ENCODE measurements at places on chromosomes 4 and X. TPM values are rescaled to one million over a fixed set of nuclear protein-coding genes. Genes with fewer than 3 reads are reported as not detected.
A peak's percentile ranks its signal among the peaks of the same experiment; 100 is the strongest.

Gene WWC2
- total RNA-seq = 28.1 TPM

Gene PPARGC1A
- total RNA-seq = under 0.01 TPM

Gene SLBP
- total RNA-seq = 66.1 TPM

Gene CT47B1
- total RNA-seq = not detected

Gene CRLF2
- not detected for total RNA-seq

Gene DAPP1
- total RNA-seq = not detected

Gene CDX4
- not detected for total RNA-seq

Gene LNX1
- 0.36 TPM for total RNA-seq

Gene CCNA2
- total RNA-seq = 59.7 TPM

Gene ALB
- not detected for total RNA-seq

Gene HTRA3
- 1.1 TPM for total RNA-seq

DNA sequence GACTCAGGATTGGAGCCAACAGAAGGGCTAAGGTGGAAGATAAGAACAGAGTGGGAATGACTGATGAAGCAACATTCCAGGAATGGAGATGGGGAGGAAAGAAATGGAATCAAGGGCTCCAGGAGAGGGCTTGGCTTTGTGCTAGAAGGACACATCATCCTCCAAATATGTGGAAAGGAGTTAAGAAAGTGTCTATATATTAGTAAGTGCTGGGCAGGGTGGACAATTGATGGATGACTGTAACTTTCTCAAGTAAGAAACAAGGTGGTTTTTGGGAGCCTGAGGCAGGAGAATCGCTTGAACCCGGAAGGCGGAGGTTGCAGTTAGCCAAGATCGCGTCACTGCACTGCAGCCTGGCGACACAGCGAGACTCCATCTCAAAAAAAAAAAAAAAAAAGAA is 71.6 kb upstream of the NFKB1 start:
- H3K4me3 ChIP-seq = no peak overlapping the region
- no peaks in the 10 kb centered on the region for H3K36me3 ChIP-seq
- peaks cover 4% of the 10 kb centered on the region for H3K4me1 ChIP-seq
- H3K27ac ChIP-seq = no peak overlapping the region
- DNase-seq = peak; percentile 75

DNA sequence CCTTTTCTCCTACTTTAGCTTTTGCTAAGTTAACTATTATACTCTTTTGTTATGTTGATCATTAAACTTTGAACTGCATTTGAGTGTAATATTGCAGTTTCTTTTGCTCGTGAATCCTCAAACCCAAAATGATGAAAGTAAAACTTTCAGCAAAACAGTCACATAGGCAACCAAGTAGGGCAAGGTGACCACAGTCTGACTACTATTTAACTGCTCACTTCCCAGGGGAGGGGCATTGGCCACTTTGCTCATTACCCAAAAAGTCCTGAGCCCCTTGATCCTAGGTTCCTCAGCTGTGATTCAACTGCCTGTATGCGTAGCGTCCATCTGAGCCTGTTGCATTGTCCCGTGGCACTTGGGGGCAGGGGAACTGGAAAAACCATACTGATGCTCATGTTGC is 17.0 kb downstream of the RBMX2 start:
- H3K4me3 ChIP-seq = no peak overlapping the region
- DNase-seq = no peak
- H3K27ac ChIP-seq = no peak overlapping the region
- no peaks in the 10 kb centered on the region for H3K27me3 ChIP-seq
- no peaks in the 10 kb centered on the region for H3K4me1 ChIP-seq

- no peak overlapping the region for H3K27ac ChIP-seq
- H3K4me1 ChIP-seq = no peaks in the 10 kb centered on the region
- no peak for DNase-seq
- no peak overlapping the region for H3K4me3 ChIP-seq
- no peaks in the 10 kb centered on the region for H3K36me3 ChIP-seq
Observed at GRCh38 chrX:155046129-155046810, 19.6 kb downstream of the FUNDC2 start.

GRCh38 chr4:101289306-101289705 is 58.0 kb downstream of the PPP3CA start:
- no peaks in the 10 kb centered on the region for H3K27me3 ChIP-seq
- H3K36me3 ChIP-seq = no peaks in the 10 kb centered on the region
- no peak for DNase-seq
- H3K4me1 ChIP-seq = peaks cover 5% of the 10 kb centered on the region
- H3K27ac ChIP-seq = no peak overlapping the region
- H3K4me3 ChIP-seq = no peak overlapping the region

- H3K27me3 ChIP-seq = no peaks in the 10 kb centered on the region
- H3K36me3 ChIP-seq = no peaks in the 10 kb centered on the region
- no peak overlapping the region for H3K4me3 ChIP-seq
- peaks cover 8% of the 10 kb centered on the region for H3K4me1 ChIP-seq
- no peak overlapping the region for H3K27ac ChIP-seq
Observed at GRCh38 chr4:114077610-114078009, 98.2 kb upstream of the ARSJ start.

- peaks cover 2% of the 10 kb centered on the region for H3K4me1 ChIP-seq
- no peak for DNase-seq
- H3K27me3 ChIP-seq = no peaks in the 10 kb centered on the region
- H3K36me3 ChIP-seq = peaks cover 6% of the 10 kb centered on the region
- H3K4me3 ChIP-seq = peak overlapping the region; percentile 90
Observed at GRCh38 chrX:45850197-45850774, 649.6 kb upstream of the DIPK2B start.

GRCh38 chr4:114615435-114615834 is 16.8 kb downstream of the UGT8 start:
- H3K27me3 ChIP-seq = no peaks in the 10 kb centered on the region
- no peaks in the 10 kb centered on the region for H3K36me3 ChIP-seq
- H3K4me1 ChIP-seq = no peaks in the 10 kb centered on the region
- no peak overlapping the region for H3K27ac ChIP-seq
- DNase-seq = no peak

- peak overlapping the region; percentile 19 for H3K27ac ChIP-seq
- DNase-seq = peak; percentile 95
- H3K4me1 ChIP-seq = peaks cover 7% of the 10 kb centered on the region
Observed at GRCh38 chr4:101356928-101357327, 9.6 kb upstream of the PPP3CA start.

DNA sequence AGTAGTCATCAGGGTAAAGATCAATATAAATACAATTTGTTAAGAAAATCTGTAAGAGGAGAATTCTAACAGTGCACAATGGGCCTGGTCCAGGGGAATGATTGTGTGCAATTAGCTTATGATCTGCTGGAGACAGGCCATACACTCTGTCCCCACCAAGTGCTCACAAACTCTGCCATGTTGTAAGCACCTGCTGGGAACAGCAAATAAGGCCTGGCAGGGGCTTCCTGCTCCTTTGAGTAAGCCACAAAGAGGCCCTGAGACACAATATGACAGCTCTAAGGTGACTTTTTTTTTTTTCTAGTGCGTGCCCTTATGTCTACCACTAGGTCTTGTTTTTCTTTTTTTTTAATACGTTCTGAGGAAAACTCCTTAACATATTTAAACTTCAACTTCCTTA is 866.3 kb upstream of the PCDH7 start:
- H3K4me1 ChIP-seq = no peaks in the 10 kb centered on the region
- H3K27me3 ChIP-seq = no peaks in the 10 kb centered on the region
- DNase-seq = no peak
- H3K36me3 ChIP-seq = no peaks in the 10 kb centered on the region
- no peak overlapping the region for H3K4me3 ChIP-seq
- no peak overlapping the region for H3K27ac ChIP-seq

GRCh38 chr4:2300431-2301224 is 38.7 kb upstream of the MXD4 start:
- no peaks in the 10 kb centered on the region for H3K36me3 ChIP-seq
- H3K4me3 ChIP-seq = no peak overlapping the region
- H3K4me1 ChIP-seq = no peaks in the 10 kb centered on the region
- DNase-seq = no peak
- peaks cover 14% of the 10 kb centered on the region for H3K27me3 ChIP-seq

DNA sequence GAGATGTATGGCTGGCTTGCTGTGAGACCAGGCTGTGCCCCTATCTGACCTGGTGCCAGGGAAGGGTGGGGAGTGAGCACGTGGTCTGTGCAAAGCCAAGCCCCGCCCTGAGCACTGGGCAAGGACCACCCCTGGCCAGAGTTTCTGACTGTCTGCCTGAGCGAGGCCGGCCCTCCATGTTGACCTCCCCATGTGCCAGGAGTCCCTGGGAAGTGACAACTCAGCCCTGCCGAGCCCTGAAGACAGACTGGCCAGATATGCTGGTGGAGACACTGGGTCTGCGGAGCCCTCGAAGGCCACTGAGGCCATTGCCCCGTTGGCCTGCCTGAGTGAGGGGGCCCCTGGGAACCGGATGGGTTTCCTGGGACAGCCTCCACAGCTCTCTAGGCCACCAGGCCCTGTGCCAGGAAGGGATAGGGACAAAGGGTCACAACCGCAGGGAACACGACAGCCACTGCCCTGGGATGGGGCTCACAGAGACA is 7.1 kb upstream of the BGN start:
- no peaks in the 10 kb centered on the region for H3K36me3 ChIP-seq
- H3K27ac ChIP-seq = peak overlapping the region; percentile 87
- peaks cover 26% of the 10 kb centered on the region for H3K4me1 ChIP-seq

GRCh38 chr4:146359771-146360170 is 145.4 kb downstream of the REELD1 start:
- no peaks in the 10 kb centered on the region for H3K27me3 ChIP-seq
- H3K27ac ChIP-seq = no peak overlapping the region
- H3K36me3 ChIP-seq = no peaks in the 10 kb centered on the region
- DNase-seq = no peak
- no peaks in the 10 kb centered on the region for H3K4me1 ChIP-seq
- H3K4me3 ChIP-seq = no peak overlapping the region

DNA sequence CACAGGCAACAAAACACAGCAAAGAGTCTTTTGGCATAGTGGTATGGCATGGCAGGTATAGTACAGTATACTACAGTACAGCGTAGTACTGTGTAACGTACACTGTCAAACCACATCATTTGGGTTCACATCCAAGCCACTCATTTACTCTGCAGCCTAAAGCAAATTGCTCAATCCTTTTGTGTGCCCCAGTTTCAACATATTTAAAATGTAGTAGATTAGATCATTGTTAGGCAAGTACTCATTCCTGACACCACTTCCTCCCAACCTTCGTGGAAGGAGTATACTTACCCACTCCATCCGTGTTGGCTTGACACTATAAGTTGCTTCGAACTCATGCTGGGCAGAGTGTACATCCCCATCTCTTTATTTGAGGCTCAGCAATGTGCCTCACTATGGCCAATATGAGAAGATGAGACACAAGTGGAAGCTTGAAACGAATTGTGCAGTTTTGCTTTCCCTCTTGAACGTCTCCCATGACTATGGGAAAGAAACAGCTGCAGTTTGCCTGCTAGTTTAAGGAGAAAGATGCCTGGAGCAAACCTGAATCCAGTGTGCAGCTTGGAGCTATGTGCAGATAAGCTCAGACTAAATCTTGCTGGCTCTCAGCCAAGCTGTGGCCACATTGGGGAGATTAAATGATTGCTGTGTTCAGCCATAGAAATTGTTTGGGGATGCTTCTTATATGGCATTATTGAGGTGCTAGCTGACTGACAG is 85.7 kb upstream of the TBL1X start:
- H3K4me3 ChIP-seq = no peak overlapping the region
- H3K4me1 ChIP-seq = peaks cover 5% of the 10 kb centered on the region
- DNase-seq = peak; percentile 52
- H3K27me3 ChIP-seq = no peaks in the 10 kb centered on the region
- H3K36me3 ChIP-seq = no peaks in the 10 kb centered on the region

DNA sequence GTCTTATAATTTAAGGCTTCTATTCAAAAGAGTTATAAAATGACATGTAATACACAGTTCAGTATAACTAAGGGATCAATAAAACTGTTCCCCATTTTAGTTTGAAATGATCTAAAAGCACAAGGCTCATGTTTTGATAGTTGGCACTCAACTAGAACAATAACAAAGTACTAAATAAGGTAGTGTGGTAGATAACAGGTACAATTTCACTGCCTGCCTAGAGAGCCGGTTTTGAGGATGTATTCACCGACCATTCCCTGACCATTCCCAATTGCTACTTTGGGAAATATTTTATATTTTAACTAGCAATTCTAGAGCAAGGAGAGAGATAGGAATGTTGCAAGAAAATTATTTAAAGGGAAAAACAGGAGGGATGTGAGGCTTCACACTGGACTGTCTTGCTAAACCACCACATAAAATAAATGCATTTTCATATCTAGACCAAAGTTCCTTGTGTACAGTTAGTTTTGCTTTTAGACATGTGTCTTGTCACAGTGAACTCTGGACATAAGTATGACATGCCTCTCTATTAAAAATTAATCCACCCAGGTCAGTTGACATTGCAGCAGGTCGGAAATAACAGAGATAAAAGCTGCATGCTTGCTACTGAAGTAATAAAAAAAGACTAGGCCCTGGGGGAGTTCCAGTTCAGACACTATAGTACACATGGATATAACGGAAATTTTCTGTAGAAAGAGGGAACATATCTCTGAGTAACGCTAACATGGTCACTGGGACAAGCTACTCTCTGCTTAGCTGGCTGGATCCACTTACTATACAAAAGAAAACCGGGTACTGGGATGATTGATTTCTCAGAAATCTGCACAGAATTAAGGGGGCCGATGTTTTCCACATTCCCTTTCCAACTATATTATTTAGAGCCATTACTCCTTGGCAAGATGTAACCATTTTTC is 56.3 kb upstream of the NAP1L5 start:
- H3K36me3 ChIP-seq = peaks cover 23% of the 10 kb centered on the region
- H3K27ac ChIP-seq = no peak overlapping the region
- peaks cover 9% of the 10 kb centered on the region for H3K4me1 ChIP-seq
- H3K27me3 ChIP-seq = no peaks in the 10 kb centered on the region
- DNase-seq = no peak

DNA sequence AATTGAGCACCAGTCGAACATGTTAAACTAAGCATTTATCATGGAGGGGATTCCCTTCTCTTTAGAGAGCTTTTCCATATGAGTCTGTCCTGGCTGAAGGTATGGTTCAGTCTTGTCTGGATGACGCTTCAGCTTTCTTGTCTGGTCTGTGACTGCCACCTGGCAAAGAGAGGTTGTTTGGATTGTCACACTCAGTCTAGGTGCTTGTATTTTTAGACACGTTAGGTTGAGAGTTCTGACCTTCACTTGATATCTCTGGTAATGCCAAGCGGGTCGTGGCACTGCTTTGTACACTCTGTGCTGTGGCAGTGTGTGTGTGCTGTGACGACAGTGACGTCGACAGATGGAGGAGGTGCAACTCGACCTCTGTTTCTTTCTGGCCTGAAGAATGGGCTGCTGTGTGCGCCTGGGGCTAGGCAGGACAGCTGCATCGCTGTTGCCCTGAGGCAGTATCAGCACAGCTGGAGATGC is 12.6 kb downstream of the NOCT start:
- H3K27ac ChIP-seq = no peak overlapping the region
- H3K4me3 ChIP-seq = no peak overlapping the region

- no peaks in the 10 kb centered on the region for H3K4me1 ChIP-seq
- DNase-seq = no peak
- H3K36me3 ChIP-seq = no peaks in the 10 kb centered on the region
- H3K27me3 ChIP-seq = no peaks in the 10 kb centered on the region
- H3K27ac ChIP-seq = no peak overlapping the region
- no peak overlapping the region for H3K4me3 ChIP-seq
Observed at GRCh38 chr4:130432289-130432688, 1336.3 kb downstream of the C4orf33 start.

All from IMR-90 (cell line).